ENCODE measurements at places on chromosomes 16 and 17.

- no peak for DNase-seq
These were observed 2.7 kb upstream of the PRSS41 start for GRCh38 chr16:2795395-2796143.

GRCh38 chr17:55168958-55169687 lies 95.6 kb upstream of the HLF start:
- DNase-seq, result no peak

DNA sequence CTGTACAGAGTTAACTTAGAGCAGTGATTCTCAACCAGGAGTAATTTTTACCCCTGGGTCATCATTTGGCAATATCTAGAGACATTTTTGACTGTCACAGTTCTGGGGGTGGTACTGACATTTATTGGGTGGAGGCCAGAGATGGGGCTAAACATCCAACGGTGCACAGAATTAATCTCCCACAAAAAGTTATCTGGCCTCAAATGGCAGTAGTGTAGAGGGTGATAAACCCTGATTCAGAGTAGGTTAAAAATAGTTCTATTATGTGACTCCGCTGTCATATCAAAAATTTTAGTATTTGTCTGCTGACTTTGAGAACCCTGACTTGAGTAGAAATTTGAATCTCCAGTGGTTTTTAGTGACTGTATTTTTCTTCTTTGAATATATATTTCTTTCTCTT lies 19.1 kb downstream of the VPS35L start:
- no peak for DNase-seq

GRCh38 chr17:8387914-8388651 lies 5.1 kb upstream of the RPL26 start:
- no peak for DNase-seq

- peak; percentile 63 for DNase-seq
These were observed 310.6 kb downstream of the SEC14L1 start for GRCh38 chr17:77451245-77451893.

GRCh38 chr16:75371171-75371570 lies 62.1 kb downstream of the CFDP1 start:
- DNase-seq, result no peak

DNA sequence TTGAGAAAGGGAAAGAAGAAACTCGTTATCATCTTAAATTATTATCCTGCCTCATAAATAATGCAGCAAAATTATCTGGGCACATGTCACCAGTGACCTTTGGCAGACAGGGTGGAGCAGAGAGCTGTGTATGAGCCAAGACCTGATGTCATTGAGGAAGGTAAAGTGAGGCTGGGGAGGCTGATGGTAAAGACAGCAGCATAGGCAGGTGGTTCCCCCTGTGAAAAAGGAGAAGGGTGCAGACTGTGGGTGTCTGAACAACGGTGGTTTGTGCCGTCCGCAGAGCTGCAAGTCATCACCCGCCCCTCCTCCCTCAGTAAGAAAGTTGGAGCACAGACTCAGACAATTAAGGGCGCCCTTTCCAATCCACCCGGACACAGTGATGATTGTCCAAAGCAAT lies 30.8 kb upstream of the METTL16 start:
- DNase-seq, result no peak

DNA sequence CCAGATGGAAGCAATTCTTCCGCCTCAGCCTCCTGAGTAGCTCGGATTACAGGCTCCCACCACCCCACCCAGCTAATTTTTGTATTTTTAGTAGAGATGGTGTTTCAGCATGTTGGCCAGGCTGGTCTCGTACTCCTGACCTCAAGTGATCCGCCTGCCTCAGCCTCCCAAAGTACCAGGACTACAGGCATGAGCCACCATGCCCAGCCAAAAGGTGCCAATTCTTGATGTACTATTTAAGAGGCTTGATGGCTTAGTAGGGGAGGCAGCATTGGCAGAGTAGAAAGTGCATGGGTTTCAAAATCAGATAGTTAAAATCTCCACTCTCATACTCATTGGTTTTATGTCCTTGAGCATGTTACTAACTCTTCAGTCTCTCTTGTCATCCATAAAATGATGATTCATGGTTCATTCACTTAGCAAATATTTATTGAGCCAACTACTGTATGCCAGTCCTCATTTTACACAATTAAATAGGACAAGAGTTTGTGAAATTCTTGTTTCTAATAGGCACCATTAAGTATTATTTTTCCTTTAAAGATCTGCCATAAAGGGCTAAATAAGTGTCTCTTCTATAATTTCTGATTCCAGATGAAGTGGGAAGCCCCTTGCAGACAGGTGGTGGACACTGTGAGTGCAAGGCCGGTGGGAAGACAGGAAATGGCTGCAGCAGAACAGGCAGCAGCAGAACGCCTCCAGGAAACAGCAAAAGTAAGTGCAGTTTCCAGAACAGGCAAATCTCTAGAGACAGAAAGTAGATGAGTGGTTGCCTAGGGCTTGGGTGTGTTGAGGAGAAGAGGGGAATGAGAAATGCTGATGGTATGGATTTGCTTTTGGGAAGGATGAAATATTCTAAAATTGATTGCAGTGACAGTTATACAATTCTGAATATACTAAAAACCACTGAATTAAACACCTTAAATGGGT lies 8.2 kb upstream of the RPL27 start:
- no peak for DNase-seq

- no peak for DNase-seq
These were observed 10.6 kb downstream of the CA10 start for GRCh38 chr17:52147872-52148271.

GRCh38 chr17:76994237-76994637 lies 126.0 kb downstream of the MGAT5B start:
- no peak for DNase-seq

DNA sequence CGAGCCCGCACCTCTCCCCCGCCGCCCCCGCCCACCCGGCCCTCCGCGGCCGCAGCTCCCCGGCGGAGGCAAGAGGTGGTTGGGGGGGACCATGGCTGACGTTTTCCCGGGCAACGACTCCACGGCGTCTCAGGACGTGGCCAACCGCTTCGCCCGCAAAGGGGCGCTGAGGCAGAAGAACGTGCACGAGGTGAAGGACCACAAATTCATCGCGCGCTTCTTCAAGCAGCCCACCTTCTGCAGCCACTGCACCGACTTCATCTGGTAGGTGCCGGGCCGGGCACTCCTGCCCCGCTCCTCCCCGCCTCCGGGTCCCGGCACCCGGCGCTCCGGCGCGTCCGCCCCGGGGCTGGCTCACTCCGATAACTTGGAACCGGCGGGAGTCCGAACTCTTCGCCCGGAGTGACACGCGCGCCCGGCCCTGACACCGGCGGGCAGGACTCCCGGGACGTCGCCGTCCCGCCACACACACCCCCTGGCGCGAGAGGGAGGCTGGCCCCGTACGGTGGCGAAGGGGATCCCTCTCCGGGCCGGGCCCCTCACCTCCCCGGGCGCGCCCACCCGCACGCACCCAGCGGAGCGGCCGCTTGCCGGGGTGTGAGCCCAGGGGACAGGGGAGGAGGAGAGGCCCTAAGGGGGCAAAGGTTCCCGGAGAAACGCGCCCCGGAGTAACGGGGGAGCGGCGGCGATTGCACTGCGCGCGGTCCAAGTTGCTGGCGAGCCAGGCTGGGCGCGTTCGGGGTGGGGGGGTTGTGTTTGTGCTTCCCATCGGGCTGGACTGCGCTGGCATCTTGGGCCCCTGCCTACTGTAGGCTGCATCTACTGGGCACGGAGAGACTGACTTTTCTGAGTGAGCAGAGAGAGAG lies 581 bp downstream of the PRKCA start:
- DNase-seq, result peak; percentile 9

DNA sequence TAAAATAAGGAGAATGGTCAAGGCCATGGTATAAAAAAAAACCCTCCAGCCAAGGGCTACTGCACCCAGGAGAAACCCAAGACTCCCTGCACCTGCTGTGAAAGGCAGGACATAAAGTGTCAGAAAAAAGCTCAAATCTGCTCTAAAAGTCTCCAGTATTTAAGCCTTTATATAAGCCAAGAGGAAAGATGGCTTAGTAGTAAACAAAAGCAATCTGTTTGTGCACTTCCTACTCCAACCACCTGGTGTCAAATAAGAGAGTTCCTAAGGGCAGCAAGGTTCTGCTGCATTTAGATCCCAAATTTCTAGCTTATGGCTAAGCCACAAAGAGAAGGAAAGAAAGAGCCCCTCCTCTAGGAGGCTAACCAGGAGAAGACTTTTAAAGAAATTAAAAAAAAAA lies 20.6 kb downstream of the ACSM1 start:
- DNase-seq, result no peak

- no peak for DNase-seq
These were observed 6.1 kb downstream of the DBNDD1 start for GRCh38 chr16:90012991-90013745.

GRCh38 chr17:42322382-42323267 lies 34.3 kb downstream of the STAT5A start:
- peak; percentile 92 for DNase-seq

DNA sequence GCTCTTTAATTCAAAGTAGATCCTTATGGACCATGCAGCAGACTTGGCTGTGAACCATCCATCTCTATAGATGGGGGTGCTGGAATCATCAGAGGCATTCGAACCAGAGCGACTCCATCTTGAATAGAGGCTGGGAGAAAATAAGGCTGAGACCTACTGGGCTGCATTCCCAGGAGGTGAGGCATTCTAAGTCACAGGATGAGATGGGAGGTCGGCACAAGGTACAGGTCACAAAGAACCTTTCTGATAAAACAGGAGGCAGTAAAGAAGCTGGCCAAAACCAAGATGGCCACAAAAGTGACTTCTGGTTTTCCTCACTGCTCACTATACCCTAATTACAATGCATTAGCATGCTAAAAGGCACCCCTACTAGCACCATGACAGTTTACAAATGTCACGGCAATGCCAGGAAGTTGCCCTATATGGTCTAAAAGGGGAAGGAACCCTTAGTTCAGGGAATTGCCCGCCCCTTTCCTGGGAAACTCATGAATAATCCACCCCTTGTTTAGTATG lies 89.2 kb upstream of the BRD7 start:
- DNase-seq, result no peak

GRCh38 chr17:81084680-81085419 lies 49.9 kb downstream of the BAIAP2 start:
- DNase-seq, result no peak

GRCh38 chr17:32567511-32567910 lies 80.7 kb downstream of the CDK5R1 start:
- no peak for DNase-seq

- no peak for DNase-seq
These were observed 349.4 kb downstream of the SOX9 start for GRCh38 chr17:72470121-72470705.

DNA sequence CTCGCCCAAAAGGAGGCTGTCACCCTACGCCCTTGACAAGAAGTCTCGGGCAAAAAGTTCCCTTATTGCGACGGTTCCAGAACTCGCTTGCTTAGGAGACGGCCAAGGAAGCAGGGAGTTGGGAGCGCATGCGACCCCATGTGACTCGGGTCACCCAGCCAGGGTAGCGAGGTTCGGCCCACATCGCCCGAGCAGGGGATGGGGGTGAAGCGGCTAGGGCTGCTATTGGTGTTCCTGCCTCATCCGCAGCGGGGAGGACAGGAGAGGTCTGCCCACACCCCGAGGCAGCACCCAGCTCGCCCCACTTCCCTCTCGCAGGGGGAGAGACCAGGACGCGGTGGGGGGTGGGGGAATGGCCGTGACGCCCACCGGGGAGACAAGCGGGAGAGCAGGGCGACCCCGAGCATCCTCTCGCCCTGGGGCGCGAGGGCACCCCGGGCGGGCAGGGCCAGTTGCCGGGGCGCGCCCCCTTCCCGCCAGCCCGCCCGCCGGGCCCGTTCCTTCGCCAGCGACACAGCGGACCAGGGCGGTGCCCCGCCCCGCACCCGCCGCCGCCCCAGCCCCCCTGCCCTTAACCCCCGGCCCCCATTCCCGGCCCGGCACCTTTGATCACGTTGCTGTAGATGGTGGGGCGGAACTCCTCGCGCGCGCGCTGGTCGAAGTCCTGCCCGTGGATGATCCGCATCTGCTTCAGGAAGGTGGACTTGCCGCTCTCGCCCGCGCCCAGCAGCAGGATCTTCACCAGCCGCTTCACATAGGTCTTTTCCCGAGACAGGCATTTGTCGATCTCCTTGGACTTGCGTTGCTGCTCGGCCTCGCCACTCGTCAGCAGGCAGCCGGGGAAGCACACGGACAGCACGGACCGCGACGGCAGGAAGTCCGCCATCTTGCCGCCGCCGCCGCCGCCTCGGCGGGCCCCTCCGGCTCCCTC lies 567 bp downstream of the GNA13 start:
- peak; percentile 55 for DNase-seq

- DNase-seq, result no peak
These were observed 9.6 kb downstream of the ABCA10 start for GRCh38 chr17:69218986-69219385.

DNA sequence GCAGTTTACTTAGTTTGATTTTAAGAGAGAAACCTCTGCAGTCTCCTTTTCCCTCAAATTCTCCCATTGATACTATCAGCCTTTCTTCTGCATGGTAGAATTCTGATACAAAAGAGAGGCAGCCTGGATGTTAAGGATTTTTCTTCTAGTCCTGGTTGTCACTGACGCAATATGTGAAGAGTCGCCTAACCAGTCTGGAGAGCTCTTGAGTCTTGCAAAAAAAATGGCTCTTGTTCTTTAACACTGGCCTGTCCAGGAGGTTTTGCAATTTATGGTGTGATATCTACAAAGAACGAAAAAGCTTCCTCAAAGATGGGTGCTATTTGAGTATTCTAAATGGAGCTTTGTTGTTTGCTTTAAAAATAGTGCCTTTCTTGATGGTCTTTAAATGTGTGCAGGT lies 28.9 kb downstream of the COX10 start:
- DNase-seq, result no peak

DNA sequence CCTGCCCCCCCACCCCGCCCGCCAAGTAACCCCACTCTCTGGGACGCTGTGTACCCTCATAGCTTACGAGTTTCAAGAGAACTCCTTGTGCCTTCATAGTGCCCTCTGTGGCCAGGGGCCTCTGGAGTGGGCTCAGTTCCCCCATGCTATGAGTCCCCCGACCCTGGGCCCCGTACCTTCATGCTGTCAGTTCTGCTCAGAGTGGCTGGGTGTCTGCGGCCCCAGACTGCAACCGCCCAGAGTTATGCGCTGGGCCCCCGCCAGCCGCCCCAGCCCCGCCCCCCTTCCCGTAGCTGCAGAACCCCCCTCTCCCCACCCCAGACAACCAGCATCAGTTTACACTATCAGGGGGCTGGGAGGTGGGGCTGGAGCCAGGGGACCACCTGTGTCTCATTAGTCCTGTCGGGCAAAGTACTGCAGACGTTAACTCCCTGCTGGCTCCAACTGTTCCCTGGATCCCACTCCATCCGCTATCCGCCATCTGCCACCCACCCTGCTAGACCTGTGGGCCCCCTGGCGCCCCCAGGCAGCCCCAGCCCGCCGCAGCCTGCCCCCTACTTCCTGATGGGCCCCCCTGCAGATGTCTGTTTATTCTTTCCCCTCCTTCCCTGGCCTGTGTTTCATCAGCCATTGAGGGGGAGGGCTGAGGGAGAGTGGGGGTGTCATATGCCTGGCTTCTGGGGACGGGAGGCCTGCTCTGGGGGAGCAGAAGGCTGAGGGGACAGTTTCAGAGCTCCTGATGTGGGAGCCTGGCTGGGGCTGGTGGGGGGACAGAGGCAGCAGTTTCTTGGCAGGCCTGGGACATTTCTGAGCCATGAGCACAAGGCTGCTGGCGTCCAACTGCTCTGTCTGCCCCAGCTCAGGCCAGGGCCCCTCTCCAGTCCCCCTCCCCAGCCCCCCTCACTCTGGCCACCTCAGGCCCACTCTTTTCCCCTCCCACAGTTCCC lies at the start of gene MFAP4:
Gene MFAP4 (minus strand): TSS at position 217 of the 947 bp plus-strand sequence. CDS start 35 bp downstream, at position 182.
- no peak for DNase-seq

Measured in stimulated activated CD8-positive, alpha-beta memory T cell treated with anti-CD3 and anti-CD28 coated beads, Interleukin-4, amount 100 ng/mL, for 24 hours (primary cell).